ENCODE measurements at places on chromosomes 2 and 18.

DNA sequence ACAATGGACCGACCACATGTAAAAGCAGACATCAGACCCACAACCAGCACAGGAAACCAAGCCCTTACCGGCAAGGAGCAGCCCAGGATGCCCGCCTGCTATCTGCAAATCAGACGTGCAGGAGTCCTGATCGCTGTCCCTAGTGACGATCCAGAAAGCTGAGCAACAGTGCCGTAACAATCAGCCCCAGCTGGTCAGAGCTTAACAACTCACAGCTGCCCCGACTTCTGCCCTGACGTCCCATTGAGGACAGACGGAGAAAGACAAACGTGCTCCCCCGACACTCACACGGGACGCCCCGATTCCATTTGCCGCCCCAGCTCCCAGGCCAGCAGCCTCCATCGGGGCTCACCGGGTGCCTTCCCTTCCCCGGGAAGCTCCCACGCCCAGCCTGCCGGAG, 39.8 kb upstream of the PXDN start:
- H3K27me3 ChIP-seq: no peaks in the 10 kb centered on the region
- no peak for DNase-seq
- no peaks in the 10 kb centered on the region for H3K4me1 ChIP-seq
- no peak overlapping the region for H3K27ac ChIP-seq
- no peaks in the 10 kb centered on the region for H3K36me3 ChIP-seq

DNA sequence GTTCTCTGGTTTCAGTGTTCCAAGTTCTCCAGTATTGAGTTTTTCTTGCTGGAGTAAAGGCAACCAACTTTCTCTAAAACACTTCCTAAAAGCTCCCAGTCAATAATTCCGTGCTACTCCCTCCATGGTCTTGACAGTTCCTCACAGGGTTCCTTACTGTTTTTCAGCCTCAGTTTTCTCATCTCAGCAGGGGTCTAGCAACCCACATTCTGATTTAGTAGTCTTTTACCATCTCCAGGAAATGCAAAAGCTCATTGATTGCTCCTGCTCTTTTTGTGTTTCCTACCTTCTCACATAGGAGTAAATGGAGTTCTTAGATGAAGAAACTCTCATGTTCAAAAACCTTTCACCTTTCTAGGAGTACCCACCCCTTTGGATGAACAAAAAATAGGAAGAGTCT, 978.8 kb upstream of the POU3F3 start:
- no peak for DNase-seq
- no peak overlapping the region for H3K27ac ChIP-seq
- no peaks in the 10 kb centered on the region for H3K36me3 ChIP-seq
- no peaks in the 10 kb centered on the region for H3K27me3 ChIP-seq
- no peak overlapping the region for H3K4me3 ChIP-seq
- H3K4me1 ChIP-seq: no peaks in the 10 kb centered on the region

- no peaks in the 10 kb centered on the region for H3K36me3 ChIP-seq
- DNase-seq: no peak
- H3K4me3 ChIP-seq: no peak overlapping the region
Observed at GRCh38 chr2:191869178-191869577, 22.3 kb upstream of the CAVIN2 start.

DNA sequence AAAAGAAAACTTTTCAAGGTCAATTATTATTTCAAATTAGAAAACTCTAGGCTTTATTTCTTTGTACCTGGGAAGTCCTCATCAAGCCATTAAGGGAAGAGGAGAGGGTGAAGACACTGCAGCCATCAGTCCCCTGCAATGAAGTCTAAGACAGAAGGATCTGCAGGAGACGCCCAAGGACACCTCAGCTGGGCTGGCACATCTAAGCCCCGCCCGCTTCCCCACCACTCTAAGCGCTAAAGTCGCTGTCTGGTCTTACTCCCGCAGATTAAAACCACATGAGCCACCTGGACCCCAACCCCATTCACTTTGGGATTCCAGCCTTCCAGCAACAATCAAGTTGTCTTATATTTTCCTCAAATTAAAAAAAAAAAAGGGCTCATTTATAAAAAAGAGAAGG, 104.4 kb downstream of the AFF3 start:
- H3K4me3 ChIP-seq: no peak overlapping the region
- H3K27ac ChIP-seq: no peak overlapping the region
- H3K4me1 ChIP-seq: no peaks in the 10 kb centered on the region
- H3K27me3 ChIP-seq: no peaks in the 10 kb centered on the region
- DNase-seq: no peak
- H3K36me3 ChIP-seq: no peaks in the 10 kb centered on the region

DNA sequence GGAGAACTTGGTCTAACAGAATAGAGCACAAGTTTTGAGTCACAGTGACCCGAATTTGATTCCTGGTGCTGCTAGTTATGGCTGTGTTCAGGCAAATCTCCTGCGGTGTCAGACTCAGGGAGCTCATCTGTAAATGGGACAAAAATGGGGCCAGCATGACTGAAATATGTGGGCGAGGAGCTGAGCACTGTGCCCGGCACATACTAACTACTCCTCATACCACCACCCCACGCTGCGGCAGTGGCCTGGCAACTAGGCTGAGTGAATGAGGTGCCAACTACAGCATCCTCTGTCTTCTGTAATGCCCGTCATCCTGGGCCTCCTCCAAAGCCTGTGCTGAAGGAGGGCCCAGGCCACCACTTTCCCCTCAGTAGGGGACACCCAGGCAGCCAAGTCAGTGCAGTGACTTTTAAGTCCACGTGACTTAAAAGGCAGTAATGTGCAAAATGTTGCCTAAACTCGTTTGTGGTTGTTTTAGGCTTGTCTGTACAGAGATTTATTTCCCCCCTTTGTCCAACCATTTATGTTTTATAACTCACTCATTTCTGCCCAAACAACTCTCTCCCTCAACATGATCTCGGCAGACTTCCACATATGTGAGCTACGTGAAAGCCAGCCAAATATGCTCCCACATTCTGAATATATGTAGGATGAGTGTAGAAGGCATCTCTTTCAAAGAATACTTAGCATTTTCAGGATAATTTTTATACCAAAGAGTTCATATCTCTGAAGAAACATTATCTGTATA, 773.7 kb downstream of the TSN start:
- H3K27me3 ChIP-seq: no peaks in the 10 kb centered on the region
- no peak overlapping the region for H3K27ac ChIP-seq
- DNase-seq: no peak
